ENCODE measurements at places on chromosomes 3 and 15.

DNA sequence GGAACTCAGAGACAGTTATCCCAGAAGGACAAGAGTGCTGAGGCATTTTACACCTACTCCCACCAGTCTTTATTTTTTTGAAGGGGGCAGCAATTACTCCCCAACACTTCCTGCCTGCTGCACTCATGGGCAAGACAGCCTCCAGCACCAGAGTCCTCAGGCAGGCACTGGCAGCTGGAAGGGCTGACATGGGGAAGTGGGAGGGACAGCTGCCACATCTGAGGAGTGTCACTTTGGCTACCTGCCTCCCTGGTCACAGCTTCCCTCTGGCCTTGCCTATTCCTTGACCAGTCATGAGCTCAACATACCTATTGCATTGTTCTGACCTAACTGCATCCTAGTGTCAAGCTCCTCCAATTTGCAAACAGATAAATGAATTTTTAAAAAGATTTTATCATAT is 10.2 kb upstream of the LACTB start:
- DNase-seq, result no peak

GRCh38 chr3:63961891-63962290 is 49.7 kb upstream of the SCAANT1 start:
- DNase-seq, result no peak

DNA sequence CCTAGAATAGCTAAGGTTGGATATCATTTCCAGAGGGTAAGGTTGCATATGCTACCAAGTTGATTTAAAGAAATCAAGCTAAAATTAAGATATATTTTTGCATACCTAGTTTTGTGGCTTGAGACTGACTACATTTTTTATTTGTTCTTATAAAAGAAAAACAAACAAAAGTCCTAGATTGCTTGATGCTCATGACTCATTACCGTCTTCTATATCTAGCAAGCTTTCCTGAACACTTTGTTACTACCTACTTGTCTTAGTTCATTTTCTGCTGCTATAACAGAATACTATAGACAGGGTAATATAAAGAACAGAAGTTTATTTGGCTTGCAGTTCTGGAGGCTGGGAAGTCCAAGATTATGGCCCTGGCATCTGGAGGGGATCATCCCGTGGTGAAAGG is 152.1 kb upstream of the THRB start:
- no peak for DNase-seq

- no peak for DNase-seq
These were observed 17.4 kb downstream of the CSPG4 start for GRCh38 chr15:75695220-75695619.

DNA sequence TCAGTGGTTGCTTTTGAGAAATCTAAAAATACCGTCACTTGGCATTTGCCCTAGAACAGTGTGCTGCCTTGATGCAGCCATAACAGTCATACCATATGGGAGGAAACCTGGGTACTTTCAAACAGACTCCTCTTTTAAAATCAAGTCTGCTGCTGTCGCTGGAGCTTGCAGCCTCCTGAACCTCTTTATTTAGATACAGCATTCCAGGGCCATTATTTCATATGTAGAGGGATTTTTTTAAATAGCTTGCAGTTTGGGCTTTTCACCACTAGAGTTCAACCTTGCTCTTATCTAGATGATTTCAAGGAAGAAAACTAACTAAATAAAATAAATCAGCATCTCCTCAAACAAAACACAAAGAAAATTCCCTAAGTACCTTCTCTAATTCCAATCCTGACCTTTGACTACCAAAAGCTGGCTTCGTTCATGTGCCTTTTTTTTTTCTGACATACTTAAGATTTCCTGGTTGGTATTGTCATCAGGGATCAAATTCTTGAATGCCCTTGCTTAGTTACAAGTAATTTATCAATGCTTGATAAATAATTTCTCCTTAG is 111.6 kb downstream of the KBTBD8 start:
- DNase-seq, result no peak

DNA sequence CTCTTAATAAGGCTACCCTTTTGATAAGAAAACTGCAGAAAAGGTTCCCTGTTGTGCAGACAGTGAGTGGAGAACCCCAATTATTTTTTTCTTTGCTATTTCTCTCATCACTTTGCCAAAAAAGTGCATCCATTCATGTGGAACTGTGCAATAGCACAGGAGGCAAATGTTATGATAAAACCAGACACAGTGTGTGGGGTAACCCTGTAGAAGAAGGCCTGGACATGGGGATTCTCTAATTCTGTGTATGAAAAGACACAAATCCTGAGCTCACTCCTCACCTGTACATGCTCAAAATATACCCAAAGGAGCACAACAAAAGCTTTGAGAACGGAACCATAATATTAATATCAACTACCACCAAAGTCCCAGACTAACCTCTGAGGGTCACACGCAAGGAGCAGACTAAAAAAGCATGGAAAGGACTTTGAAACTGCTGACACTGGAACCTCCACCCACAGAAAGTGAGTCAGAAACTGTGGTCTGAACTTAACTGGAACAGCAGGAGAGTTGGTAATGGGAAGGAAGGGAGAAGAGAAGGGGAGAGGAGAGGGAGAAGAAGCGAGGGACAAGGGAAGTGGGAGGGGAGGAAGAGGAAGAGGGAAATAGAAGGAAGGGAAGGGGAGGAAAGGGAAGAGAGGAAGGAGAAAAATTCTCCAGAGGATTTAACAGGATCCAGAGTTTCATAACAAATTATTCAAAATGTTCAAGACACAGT is 299.9 kb downstream of the TBC1D5 start:
- no peak for DNase-seq

GRCh38 chr3:56874269-56874668 is 72.5 kb upstream of the ARHGEF3 start:
- no peak for DNase-seq

GRCh38 chr15:51369451-51369761 is 28.0 kb downstream of the GLDN start:
- DNase-seq, result no peak

DNA sequence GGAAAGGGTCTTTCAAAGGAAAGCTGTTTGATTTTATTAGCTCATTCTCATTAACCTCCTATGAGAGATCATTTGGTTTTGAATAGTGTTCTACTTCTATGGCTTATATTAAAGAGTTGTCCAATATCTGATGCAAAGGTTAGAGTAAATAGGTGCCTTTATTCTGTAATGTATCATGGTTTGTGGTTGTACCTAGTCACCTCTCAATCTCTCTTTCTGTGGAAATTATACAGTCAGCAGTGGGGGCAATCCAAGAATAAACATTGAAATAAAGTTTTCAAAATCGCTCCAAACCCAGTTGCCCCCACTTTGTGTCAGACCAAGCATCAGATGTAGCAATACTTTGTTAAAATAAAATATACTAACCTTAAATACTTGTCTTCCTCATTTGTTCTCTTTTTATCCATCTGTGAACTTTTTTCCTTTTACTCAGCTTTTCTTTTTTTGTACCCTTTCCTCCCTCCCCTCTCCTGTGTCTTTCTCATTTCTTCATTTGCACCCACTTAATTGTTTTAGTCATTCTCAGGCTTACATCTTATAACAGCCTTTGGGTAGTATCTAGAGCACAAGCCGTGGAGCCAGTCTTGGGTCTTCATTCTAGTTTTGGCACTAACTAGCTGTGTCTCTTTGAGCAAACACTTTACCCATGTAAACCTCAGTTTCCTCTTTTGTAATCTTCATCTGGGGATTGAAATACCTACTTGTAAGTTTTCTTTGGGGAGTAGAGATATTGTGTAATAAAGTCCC is 16.7 kb downstream of the CMSS1 start:
- DNase-seq, result no peak

DNA sequence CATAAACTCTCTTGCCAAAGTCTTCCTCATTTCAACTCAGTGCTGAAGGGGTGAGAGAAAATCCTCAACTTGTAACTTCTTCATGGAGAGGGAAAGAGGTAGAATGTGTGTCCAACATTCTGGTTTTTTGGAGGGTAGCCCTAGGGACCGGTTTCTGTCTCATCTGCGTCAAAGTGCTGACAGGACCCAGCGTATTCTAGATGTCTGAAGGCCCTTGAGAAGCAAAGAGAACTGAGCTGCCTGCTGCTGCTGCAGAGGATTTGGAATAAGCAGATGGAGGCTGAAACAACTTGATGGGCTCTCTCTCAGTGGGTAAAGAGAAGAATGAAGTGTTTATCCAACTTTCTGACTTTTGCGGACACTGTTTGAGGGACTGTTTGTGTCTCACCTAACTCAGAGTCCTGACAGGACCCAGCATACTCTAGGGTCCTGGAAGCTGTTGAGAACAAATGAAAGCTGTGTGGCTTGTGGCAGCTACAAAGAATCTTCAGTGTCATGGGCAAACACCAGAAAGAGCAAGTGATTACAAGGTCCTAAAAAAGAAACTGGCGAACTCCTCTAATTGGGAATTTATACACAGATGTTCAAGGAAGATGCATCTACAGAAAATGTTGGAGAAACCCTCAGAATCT is 174.4 kb downstream of the SI start:
- no peak for DNase-seq

- peak; percentile 39 for DNase-seq
These were observed 1.3 kb downstream of the SCN5A start for GRCh38 chr3:38648024-38648658.

DNA sequence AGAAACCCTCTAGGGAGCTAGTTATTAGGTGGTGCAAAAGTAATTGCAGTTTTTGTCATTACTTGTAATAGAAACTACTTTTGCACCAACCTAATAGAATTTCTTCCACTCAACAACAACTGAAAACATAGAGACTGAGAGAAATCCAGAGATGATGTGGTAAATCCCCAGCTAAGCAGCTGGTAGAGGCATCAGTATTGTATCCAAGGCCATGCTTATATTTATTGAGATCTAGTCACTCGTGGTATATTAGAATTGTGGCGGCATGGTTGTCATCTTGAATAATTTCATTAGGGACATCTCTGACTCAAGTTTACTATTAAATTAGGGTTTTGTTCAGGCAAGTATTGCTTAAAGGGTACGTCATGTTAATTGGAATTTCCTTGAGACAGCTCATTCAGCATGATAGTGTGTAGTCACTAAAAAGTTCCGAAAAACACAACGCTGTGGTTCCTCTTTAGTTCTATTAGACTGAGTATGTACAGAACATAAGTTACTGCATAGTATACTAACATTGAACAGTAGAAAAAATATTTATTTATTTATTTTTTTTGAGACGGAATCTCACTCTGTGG is 35.3 kb downstream of the PAK2 start:
- no peak for DNase-seq

DNA sequence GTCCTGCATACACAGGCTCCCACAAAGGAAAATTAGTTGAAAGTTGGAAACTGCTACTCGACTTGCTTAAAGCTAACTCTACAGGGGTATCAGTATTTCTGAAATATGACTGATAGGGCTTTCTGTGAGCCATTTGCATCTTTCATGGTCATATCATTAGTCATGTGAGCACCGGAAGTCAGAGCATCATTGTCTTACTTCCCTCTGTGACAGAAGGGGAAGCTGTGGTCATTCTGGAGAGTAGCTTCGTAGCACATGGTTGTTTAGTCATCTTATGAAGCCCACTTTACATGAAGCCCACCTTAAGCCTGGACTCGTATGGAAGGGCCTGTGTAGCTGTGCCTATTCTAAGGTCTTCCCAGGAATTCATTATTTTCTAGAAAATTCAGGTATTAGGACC is 69.0 kb downstream of the COL6A5 start:
- DNase-seq, result no peak

DNA sequence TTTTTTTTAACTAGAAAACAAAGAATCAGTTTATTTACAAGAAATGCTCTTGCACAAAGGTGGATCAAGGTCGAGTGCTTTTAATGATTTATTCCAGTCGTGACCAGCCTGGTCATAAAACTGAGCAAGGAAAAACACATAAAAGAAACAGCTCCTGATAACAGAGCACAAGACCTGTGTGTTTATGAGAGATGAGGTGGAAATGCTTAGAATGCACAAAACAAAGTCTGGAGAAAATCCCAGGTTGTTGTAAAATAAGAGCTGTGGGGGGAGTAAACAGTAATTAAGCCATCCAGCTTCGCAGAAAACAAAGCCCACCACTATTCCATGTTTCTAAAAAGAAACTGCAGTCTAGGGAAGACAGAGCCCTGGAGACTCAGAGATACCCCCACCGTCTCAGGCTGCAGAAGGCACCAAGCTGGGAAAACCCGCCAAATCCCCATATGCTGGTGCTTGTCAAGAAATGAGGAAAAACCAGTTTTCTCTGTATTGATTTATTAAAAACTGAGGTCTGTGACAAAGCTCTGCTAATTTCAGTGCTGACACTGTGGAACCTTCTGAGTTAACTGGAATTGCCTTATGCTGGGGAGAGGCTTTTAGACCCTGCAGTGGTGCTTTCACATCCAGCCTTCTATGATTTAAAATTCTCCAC is 139.3 kb downstream of the ADAMTS17 start:
- no peak for DNase-seq

DNA sequence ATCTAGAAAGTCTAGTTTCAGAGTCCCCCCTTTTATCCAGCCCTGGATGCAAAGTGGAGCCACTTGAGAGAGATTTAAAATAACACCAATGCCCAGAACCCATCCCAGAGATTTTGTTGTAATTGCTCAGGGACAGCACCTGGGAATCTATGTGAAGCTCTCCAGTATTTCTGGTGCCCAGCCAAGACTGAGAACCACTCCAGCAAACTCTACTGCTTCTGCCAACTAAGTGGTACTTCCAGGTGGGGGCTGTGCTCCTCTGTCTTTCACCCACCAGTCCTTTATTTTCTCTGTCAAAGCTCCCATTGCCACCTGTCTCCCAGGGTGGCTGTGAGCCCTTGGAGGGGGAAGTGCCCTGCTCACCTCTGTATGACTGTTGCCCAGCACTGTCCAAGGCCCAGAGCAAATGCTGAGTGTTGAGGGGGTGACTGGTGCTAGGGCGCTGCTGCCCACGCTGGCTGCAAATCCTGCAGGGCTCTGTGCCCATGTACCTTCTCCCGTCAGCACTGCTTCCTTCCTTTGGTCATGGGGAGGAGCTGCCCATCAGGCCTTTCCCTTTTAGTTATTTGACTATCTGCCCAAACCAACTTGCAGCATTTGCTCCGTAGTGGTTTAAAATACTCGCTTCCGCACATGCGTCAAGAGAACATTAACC is 9.4 kb downstream of the CLSTN2 start:
- no peak for DNase-seq

- no peak for DNase-seq
These were observed 439.4 kb upstream of the RBMS3 start for GRCh38 chr3:28841441-28841840.

DNA sequence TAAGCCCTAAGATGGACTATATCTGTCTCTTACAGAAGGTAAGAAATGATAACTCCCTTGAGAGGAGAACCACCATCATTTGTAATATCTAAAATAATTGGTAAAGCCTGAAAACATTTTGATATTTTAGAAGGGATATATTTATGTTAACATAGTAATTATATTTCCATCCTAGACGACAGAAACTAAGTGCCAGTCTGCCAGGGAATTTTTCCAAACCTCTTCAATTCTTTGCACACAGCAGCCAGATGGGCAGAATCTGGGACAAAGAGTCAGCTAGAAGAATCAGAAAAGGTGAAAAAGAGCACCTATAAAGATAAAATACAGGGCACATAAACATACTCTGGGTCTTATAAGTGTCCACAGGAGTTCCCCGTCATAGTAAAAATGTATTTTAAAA is 70.0 kb upstream of the CBLB start:
- DNase-seq, result no peak

GRCh38 chr15:97791824-97792792 is 168.4 kb upstream of the ARRDC4 start:
- peak; percentile 56 for DNase-seq

GRCh38 chr3:13505147-13506130 is 25.3 kb downstream of the HDAC11 start:
- no peak for DNase-seq

Measured in H1 (cell line).